ENCODE measurements at places on chromosomes 5 and 9. TPM values are rescaled to one million over a fixed set of nuclear protein-coding genes. Genes with fewer than 3 reads are reported as not detected.

- H3K36me3 ChIP-seq = no peaks in the 10 kb centered on the region
- DNase-seq = no peak
- no peaks in the 10 kb centered on the region for H3K4me1 ChIP-seq
- no peak overlapping the region for H3K27ac ChIP-seq
- no peaks in the 10 kb centered on the region for H3K27me3 ChIP-seq
Measured at GRCh38 chr9:124440786-124441185, 9.5 kb upstream of the ADGRD2 start.

DNA sequence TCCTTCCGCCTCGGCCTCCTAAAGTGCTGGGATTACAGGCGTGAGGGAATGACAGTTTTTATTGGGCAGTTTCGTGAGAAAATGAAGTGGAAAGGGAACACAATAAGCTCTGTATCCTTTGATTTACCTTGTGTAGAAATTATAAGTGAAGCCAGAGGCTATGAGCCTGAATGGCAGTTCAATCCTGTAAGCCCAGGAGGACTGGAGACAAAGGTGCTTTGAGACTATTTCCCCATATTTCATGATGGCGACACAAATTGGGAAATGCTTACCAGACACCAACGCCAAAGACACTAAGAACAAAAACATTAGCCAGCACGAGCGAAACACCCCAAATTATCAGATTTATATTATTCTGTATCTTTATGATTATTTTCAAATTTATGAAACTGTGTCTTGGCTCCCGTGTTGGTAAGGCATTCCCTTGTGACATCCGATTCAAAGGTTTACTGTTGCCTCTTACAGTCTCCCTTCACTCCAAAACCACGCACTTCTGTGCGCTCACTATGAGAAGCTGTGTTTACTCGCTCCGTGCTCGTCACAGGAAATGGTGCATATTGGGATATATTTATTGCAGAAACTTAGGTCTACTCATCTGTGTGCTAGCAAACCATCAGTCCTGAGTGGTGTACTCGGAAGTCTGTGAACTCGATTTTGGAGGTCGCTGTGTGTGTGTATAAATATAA lies 73.9 kb downstream of the SH3PXD2B start:
- H3K4me3 ChIP-seq = peak overlapping the region; percentile 30
- H3K27me3 ChIP-seq = no peaks in the 10 kb centered on the region
- peak overlapping the region; percentile 31 for H3K27ac ChIP-seq
- peaks cover 41% of the 10 kb centered on the region for H3K4me1 ChIP-seq

DNA sequence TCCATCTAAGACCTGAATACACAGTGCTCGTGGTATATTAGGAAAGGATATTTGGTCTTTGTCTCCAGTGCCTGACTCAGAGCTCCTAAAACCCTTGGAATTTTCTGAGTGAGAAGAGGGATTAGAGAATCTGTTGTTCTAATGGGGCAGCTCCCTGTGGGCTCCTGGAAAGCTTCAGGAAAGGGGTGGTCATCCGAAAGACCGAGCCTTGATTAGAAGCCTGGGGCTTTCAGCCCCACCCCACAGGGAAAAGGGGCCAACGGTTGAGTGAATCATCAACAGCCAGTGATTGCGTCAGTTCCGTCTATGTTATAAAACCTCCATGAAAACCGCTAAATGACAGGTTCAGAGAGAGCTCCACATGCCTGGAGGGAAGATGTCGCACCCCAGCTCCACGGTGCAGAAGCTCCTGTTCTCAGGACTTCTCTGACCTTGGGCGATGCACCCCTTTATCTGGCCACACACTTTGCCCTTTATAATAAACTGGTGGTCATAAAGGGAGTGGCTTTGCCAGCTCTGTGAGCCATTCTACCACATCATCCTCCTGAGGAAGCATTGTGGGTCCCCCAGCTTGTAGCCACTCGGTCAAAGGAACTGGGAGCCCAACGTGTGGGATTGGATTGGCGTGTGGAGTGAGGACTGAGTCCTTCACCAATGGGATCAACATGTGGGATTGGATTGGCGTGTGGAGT lies 71.0 kb upstream of the ICE1 start:
- peak overlapping the region; percentile 89 for H3K27ac ChIP-seq
- no peaks in the 10 kb centered on the region for H3K36me3 ChIP-seq
- H3K27me3 ChIP-seq = no peaks in the 10 kb centered on the region

DNA sequence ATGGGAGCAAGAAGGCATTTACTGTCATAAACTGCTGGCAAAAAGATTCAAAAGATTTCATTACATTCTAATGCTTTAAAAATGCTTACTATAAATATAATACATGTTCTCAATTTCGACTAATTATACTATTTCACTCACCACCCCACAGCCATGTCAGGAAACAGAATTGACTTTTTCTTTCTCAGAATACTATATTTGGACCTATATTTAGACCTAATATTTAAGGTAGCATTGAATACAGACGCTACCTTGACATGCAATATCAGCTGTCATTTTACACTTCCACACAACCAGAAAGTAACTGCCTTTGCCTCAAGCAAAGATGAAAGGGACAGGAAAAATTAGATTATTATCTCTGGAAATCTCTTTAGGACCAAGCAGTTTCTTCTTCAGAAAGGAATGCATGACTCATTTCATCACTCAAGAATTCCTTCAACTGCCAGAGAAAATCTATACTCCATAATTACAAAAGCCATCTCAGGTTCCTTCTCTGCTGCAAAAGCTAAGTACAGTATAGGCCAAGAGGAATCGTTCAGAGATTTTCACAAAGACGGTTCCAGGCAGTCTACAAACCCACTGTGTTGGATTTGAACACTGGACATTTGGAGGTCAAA lies 11.8 kb upstream of the UBE2QL1 start:
- no peaks in the 10 kb centered on the region for H3K36me3 ChIP-seq
- H3K27ac ChIP-seq = no peak overlapping the region

DNA sequence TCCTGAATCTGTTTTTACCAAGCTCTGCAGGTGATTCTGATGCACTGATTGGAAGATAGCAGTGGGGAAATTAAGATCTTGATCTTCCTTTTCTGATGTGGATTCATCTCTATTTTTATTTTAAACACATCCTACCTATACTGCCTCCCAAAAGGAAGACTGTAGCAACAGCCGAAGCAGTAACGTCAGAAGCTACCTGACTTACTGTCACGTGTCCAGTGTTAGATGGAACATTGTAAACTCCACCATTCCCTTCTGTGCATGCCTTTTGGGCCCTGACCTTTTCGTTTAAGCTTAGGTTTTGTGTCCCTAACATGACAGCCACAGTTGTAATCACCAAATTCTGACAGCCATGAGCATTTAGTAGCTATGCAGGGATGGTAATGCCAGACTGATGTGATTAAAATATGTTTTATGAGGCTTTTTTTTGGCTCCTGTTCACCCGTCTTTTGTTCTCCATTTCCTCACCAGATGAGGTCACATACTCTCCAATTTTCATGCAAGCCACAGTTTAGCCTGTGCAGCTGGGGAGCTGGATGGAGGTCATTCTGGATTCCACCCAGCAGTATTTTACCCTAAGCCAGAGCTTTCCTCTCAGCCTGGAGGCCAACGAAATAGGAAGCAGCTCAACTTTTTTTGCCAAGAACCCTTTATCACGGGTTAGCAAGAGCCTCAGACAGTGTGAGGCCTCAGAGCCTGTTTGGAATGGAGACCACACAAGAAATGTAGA lies 15.6 kb upstream of the FOXD1 start:
- DNase-seq = no peak
- no peaks in the 10 kb centered on the region for H3K27me3 ChIP-seq
- no peaks in the 10 kb centered on the region for H3K36me3 ChIP-seq
- H3K27ac ChIP-seq = no peak overlapping the region
- no peak overlapping the region for H3K4me3 ChIP-seq
- H3K4me1 ChIP-seq = no peaks in the 10 kb centered on the region

- H3K27me3 ChIP-seq = peaks cover 22% of the 10 kb centered on the region
- H3K4me1 ChIP-seq = no peaks in the 10 kb centered on the region
- DNase-seq = peak; percentile 19
- no peak overlapping the region for H3K4me3 ChIP-seq
Measured at GRCh38 chr9:74645007-74645639, 148.0 kb downstream of the RORB start.

GRCh38 chr9:123796618-123797484 lies 133.1 kb downstream of the DENND1A start:
- no peaks in the 10 kb centered on the region for H3K27me3 ChIP-seq
- H3K36me3 ChIP-seq = no peaks in the 10 kb centered on the region
- H3K4me1 ChIP-seq = no peaks in the 10 kb centered on the region
- no peak overlapping the region for H3K4me3 ChIP-seq

GRCh38 chr9:130443840-130444492 lies 795 bp upstream of the ASS1 start:
- H3K4me1 ChIP-seq = peaks cover 17% of the 10 kb centered on the region
- H3K4me3 ChIP-seq = peak overlapping the region; percentile 76
- no peaks in the 10 kb centered on the region for H3K36me3 ChIP-seq
- H3K27ac ChIP-seq = no peak overlapping the region

DNA sequence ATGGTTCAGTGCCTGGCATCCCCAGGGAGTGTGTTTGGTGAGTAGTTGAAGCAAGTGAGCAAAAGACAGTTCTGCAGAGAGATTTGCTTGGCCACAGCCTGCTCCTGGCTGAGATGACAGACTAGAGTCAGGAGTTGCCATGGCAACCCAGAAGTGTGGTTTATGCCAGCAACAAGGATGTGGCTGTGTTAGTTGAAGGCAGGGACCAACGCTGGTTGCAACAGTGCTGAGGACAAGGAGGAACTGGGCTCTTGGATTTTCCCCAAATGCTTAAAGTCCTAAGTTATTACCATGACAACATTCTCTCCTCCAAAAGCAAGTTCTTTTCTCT lies 2.7 kb downstream of the NXNL2 start:
- DNase-seq = peak; percentile 25
- H3K4me1 ChIP-seq = peaks cover 8% of the 10 kb centered on the region
- H3K27me3 ChIP-seq = no peaks in the 10 kb centered on the region
- H3K4me3 ChIP-seq = no peak overlapping the region
- H3K36me3 ChIP-seq = no peaks in the 10 kb centered on the region

DNA sequence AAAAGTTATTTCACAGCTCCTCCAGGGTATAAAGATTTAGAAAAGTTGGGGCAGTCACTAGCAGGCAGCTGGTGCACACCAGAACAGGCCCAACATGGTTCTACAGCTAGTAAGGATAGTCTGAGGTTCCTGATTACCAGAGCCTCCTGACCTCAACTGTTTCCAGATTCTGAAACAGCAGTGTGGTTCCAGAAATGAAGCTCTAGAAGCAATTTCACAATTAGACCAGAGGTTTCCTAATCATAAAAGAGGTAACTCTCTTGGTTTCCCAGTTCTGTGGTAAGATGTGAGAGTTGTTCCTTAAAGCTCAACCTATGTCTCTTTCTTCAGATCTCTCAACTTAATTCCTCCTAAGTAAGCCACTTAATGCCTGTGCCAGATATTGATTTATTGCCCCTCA lies 11.9 kb downstream of the AGTPBP1 start:
- no peak overlapping the region for H3K27ac ChIP-seq
- H3K4me3 ChIP-seq = no peak overlapping the region
- no peaks in the 10 kb centered on the region for H3K27me3 ChIP-seq
- DNase-seq = no peak
- no peaks in the 10 kb centered on the region for H3K36me3 ChIP-seq

GRCh38 chr5:137705106-137705505 lies 30.8 kb downstream of the KLHL3 start:
- H3K27me3 ChIP-seq = no peaks in the 10 kb centered on the region
- no peak overlapping the region for H3K4me3 ChIP-seq
- no peak overlapping the region for H3K27ac ChIP-seq
- DNase-seq = no peak

GRCh38 chr9:87564111-87564510 lies 66.4 kb downstream of the DAPK1 start:
- H3K27me3 ChIP-seq = no peaks in the 10 kb centered on the region
- no peak for DNase-seq
- no peaks in the 10 kb centered on the region for H3K4me1 ChIP-seq
- H3K27ac ChIP-seq = no peak overlapping the region
- H3K36me3 ChIP-seq = no peaks in the 10 kb centered on the region

DNA sequence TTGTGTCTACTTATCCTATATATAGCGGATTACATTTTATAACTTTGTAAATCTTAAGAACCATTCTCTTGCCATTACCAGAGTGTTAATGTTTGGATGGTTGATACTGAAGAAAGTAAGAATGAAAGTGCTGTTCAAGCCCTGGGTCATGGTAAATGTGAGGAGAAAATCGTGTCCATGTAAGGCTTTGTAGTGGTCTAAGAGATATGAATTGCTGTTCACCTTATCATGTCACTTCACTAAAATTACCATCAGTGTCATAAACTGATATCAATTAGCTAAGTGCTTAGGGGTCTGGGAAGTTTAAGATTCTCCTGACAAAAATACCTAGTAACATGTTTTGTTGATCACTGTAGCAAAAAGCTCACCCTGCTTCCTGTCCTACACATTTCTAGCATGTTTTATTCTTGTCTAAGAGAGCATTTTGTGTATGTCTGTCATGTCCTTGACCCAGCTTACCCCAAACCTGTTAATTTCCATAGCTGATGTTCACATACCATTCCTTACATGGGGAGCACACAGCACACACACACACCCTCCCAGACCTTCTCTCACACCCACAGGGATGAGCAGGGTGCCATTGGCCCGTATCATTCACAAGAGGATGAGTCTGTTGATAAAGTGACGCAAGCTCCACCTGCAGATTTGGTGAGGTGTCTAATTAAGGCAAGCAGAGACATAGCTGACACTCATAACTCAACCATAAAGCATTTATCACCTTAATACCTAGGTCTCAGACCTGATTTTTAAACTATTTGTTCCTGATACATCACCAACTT lies 125.1 kb upstream of the PAM start:
- DNase-seq = no peak
- no peak overlapping the region for H3K4me3 ChIP-seq
- no peaks in the 10 kb centered on the region for H3K27me3 ChIP-seq
- peaks cover 49% of the 10 kb centered on the region for H3K4me1 ChIP-seq

DNA sequence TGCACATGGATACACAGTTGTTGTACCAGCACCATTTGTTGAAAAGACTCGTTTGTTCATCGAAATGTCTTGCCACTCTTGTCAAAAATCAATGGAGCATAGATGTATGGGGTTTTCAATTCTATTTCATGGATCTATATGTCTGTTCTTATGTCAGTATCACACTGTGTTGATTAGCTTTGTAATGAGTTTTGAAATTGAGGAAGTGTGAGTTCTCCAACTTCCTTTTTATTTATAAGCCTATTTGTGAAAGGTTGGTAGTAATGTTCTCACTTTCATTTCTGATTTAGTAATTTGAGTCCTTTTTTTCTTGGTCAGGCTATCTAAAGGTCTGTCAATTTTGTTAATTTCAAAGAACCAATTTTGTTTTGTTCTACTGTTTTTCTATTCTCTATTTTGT lies 26.1 kb downstream of the ZNF510 start:
- DNase-seq = no peak
- H3K27me3 ChIP-seq = no peaks in the 10 kb centered on the region
- H3K36me3 ChIP-seq = peaks cover 3% of the 10 kb centered on the region
- no peak overlapping the region for H3K27ac ChIP-seq
- H3K4me3 ChIP-seq = no peak overlapping the region
- H3K4me1 ChIP-seq = no peaks in the 10 kb centered on the region

- H3K36me3 ChIP-seq = no peaks in the 10 kb centered on the region
- H3K27me3 ChIP-seq = no peaks in the 10 kb centered on the region
- no peak for DNase-seq
- no peak overlapping the region for H3K4me3 ChIP-seq
- H3K27ac ChIP-seq = no peak overlapping the region
- no peaks in the 10 kb centered on the region for H3K4me1 ChIP-seq
Measured at GRCh38 chr5:80220245-80220897, 35.5 kb downstream of the SERINC5 start.

SLC22A5 gene
- total RNA-seq = 21.8 TPM

SCAMP1 gene
- total RNA-seq = 25.5 TPM

ZFP2 gene
- total RNA-seq = not detected
